Neuronal stem cell (in vitro differentiated cells): ENCODE measurements at places on chromosomes 7 and 10.

DNA sequence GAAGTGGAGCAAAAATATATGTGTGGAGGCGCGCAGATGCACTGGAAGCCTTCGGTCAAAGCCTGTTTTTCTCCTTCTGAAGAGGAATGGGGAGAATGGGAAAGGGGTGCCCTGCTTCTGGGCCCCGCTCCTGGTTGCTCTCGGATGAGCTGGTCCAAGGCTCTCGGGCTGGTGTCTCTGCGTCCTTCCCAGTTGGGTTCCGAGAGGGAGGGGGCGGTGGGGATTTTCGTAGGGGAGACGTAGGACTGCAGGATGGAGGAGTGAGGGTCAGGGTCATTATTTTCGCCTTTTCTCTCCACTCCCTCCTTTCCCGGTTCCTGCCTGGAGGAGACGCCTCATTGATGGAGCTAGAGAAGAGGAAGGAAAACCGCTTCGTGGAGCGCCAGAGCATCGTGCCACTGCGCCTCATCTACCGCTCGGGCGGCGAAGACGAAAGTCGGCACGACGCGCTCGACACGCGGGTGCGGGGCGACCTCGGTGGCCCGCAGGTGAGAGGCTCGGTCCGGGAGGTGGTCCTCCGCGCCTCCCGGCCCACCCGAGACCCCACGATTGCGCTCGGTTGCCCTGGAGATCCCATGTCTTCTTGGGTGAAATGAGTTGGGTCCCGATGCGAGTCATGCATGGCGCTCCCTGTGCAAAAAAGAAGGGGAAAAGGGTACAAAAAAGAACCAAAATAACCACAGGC lies 790 bp downstream of the ADAM22 start:
- DNase-seq: peak; percentile 17

DNA sequence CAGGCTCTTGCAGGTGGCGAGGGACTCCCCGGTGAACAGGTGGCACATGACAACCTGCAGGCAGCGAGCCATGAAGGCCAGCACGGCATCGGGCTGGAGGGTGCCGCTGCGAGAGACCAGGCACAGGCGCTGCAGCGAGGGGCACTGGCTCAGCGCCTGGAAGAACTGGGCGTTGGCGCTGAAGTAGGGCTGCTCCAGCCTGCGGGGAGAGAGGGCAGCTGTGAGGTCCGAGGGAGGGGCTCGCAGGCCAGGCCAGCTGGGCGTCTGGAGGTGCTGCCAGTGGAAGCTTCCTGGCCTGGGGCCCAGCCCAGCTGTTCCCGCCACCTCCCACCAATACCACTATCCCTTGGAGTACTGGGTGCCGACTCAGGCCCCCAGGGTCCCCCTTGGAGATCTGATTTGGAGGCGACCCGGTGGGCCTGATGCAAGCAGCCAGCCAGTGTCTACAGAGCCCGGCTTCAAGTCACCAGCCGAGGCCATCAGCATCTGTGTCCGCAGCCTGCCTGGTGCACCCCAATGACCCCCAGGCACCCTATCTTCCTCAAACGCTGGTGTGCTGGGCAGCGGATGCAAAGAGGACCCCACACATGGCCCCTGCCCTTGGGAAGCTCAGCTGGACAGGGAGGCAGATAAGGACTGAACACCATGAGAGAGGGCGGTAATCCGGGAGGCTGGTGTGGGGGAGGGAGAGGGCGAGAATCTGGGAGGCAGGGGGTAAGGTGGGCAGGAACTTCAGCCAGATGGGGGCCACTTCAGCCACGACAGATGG lies 67.8 kb upstream of the TNRC18 start:
- DNase-seq: no peak

- no peak for DNase-seq
Measured at GRCh38 chr10:24039315-24039714, 169.6 kb upstream of the KIAA1217 start.

GRCh38 chr10:74674927-74675326 lies 151.5 kb upstream of the KAT6B start:
- DNase-seq: no peak

DNA sequence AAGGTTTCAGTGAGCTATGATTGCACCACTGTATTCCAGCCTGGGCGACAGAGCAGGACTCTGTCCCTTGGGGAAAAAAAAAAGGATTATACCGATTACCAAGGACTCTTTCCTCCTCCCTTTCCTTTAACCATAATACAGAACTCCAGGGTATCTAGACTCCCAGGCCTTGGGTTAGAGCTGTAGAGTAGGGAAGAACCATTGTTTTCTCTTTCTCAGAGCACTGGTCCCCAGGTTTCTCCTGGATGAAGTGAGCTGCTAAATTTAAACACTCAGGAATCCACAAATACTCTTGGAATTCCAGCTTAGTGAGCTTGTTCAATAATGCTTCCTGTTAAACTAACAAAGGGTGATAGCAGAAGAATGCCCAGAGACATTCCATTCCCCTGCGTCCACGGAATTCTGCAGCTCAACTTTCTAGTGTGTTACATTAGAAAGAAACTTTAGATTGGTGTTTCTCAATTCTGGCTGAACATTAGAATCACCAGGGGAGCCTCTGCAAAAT lies 14.6 kb upstream of the RPEL1 start:
- DNase-seq: peak; percentile 77

DNA sequence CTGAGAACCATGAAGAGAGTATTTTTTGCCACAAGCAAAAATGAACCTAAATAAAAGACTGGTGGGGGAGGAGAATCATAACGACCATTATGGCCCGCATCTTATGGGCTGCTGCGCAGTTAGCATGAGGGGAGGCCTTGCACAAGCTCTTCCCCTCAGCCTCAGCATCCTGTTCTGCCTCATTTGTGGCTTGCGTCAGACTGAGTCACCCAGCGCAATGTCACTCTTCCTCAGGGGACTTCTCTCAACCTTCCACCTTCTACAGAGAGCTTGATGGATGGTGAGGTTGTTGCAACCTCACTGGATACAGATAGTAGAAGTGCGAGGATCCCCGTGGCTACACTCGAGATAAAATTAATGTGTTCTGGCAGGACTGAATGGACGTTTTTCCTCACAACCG lies 16.8 kb upstream of the GPR15LG start:
- DNase-seq: no peak

DNA sequence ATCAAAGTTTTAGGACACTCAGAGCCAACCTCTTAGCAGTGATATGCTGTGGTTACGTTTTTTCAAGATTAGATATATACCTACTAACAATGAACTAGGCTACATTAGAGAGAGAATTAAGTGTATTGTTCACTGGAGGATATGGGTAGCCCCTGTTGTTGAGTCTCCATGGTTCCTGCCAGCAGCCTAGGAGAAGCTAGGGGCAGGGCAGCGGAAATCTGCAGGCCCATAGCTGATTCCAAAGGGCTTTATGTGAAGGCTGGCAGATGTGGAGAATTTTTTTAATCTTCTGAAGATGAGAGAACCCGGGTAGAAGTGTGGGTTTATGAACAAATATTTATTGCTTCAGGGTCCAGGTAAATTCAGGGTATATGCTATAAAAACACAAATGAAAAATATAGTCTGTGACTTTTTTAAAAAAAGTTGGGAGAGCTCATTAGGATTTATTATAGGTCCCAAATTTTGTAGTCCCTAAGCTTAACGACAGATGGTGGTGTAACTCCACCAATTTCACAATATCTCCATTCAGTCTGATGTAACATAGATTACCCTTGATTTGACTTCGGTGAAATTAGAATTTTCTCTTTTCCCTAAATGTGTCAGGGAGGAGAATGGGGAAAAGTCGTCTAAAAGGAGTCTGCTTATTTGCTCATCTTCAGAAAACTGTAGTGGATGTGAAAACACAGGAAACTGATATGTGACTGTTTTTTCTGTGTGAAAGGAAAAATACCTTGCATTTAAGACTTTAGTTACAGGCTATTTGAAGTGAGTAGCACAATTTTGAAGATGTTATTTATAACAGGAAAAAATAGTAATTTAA lies 163.0 kb upstream of the PPP1R3A start:
- DNase-seq: peak; percentile 39

DNA sequence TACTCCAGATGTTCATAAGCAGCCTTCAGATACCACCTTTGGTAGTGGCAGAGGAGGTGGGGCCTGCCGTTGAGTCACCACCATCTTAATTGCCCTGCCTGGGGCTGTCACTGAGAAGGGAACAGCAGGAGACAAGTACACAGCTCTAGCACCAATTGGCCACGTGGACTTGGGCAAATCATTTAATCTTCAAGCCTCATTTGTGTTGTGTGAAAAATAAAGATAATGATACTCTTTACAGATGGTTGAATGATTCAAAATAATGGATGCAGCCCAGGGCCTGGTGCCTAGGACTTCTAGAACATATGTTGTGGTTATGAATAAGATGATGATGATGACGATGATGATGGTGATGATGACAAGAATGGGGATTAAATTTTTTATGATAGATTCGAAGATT lies 111.9 kb upstream of the ADAM12 start:
- DNase-seq: no peak

DNA sequence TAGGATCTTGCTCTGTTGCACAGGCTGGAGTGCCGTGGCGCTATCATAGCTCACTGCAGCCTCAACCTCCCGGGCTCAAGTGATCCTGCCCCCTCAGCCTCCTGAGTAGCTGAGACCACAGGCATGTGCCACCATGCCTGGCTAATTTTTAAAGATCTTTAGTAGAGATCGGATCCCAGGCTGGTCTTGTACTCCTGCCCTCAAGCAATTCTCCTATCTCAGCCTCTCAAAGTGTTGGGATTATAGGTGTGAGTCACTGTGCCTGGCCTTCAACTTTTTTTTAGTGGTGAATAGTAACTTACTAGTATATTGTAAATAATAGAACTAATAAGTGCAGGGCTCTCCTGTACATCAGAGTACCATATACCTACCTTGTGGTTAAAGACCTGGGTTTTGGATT lies 52.1 kb upstream of the LMTK2 start:
- no peak for DNase-seq

- DNase-seq: peak; percentile 55
Measured at GRCh38 chr10:63628526-63629362, 107.5 kb downstream of the REEP3 start.

DNA sequence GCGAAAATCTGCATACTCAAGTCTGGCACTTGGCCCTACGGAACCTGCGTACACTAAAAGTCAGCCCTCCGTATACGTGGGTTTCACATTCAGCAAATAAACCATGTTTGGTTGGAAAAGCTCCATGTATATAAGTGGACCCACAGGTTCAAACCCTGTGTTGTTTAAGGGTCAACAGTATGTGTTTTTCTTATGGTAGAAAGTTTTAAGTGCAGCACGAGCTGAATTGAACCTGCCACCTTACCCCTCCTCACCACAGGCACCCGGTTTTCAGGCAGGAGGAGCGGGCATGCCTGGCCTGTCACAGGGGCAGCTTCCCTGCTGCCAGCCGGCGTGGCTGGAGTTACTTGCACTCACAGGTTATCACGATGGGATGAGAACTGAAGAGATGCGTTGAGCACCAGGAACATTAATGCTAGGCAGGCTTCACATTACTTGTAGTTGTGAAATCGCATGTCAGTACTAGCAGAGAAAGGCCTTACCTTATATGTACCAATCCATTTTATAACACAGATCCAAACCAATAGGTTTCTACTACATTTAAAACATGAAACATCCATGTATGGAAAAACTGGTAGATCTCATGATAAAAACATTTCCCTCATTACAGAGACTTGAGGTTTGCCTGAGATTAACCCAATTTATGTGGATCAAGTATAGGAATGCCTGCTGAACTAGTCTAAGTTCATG lies 12.9 kb downstream of the INSIG1 start:
- no peak for DNase-seq

DNA sequence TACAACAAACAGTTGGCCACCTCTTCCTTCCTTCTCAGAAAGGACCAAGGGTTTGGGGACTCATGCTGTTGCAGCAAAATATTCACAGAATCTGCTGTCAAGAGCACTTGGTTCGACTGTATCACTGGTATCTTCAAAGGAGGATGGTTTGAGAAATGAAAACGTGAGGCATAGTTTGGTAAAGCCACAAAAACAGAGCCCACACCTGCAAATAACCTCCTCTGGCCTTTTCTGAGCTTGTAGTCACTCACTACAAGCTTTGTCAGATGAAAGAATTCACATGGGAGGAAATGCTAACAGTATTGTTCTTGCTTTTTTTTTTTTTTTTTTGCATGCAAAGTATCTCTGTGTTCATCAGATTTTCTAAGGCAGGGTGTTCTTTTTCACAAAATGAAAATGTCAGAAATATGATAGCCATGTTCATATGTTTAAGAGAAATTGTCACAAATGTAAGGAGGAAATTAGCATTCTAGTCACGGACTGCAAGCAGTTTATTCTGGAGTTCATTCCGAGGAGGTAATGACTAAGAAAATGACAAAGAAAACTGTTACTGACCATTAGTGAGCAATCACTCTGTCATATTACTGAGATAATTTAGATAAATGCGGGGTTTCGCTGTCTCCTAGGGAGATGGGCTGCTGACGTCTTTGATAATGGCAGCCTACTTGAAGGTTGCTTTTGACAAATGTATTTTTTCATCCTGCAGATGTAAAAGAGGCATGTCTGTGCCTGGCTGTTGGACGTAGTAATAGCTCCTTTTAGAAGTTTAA lies 117.8 kb upstream of the MYO3A start:
- no peak for DNase-seq

DNA sequence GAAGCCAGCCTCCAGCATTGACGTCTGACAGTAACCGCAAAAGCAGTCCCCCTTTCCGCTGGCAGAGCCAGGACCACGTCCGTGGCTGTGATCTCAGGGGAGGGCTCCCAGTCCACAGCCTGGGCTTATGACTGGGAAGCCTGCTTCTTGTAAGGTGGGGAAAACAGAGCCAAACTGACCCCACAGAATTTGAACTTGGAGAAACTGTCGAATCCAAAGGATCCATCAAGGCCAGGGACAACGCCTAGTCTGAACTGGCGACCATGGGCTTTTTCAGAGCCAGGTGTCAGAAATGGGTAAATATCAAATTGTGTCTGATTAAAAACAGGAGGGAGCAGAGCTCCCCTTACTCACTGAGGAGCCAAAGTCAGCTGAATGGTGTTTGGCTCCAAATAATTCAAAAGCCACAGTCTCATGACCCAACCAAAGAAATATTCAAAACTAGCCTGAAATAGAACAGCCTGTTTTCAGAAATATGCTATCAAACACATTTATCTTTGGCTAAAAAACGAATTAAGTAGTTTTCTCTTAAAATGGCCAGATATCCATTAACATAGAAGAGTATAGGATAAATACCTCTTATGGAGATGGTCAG lies 751.4 kb upstream of the GALNT17 start:
- DNase-seq: no peak

GRCh38 chr10:104416851-104417250 lies 63.2 kb downstream of the CFAP58 start:
- no peak for DNase-seq

- no peak for DNase-seq
Measured at GRCh38 chr10:103775776-103776175, 79.6 kb downstream of the SH3PXD2A start.

DNA sequence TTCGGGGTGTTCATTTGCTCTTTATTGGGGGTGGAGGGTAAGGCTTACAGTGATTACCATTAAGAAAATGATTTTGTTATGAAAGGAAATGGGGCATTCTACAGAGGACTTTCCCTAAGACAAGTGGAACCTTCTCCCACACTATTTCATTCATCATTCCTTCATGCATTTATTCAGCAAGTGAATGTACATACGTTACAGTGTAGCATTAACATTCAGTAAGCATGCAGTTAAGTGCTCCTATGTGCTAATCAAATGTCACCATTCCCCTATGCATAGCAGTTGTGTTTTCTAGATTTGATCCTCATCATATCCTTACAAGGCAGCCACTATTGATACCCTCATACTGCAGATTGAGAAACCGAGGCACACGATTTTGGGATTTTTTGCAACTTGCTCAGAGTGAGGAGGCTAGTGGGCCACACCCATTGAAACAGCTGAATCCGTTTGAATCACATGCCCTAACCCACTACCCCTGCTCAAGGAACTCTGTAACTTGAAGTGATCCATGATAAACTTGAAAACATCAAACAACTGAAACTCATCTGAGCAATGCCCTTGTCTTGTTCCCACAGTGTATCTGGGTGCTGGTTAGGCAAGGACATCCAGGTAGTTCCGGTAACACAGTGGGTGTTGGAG lies 16.7 kb downstream of the INSYN2A start:
- DNase-seq: no peak
